Activated B cell treated with CpG ODN at 0.5 μM for 24 hours (primary cell): ENCODE measurements at places on chromosomes 7 and 10. TPM values are rescaled to one million over a fixed set of nuclear protein-coding genes. Genes with fewer than 3 reads are reported as not detected.

Gene PIP
- not detected in 2 replicates for total RNA-seq

Gene HMX3
- not detected in 2 replicates for total RNA-seq

Gene TAS2R4
- 1.3 and 1.9 TPM in 2 replicates for total RNA-seq

Gene CALML3
- not detected in 2 replicates for total RNA-seq

Gene MALSU1
- 42.0 and 42.6 TPM in 2 replicates for total RNA-seq

Gene PALD1
- 2.4 and 3.3 TPM in 2 replicates for total RNA-seq

Gene NKX1-2
- total RNA-seq, result not detected in 2 replicates

Gene NPSR1
- total RNA-seq, result not detected in 2 replicates

Gene HTRA1
- total RNA-seq, result not detected in 2 replicates

- no peak for DNase-seq
These were observed 22.8 kb downstream of the PRKAG2 start for GRCh38 chr7:151853896-151854719.

DNA sequence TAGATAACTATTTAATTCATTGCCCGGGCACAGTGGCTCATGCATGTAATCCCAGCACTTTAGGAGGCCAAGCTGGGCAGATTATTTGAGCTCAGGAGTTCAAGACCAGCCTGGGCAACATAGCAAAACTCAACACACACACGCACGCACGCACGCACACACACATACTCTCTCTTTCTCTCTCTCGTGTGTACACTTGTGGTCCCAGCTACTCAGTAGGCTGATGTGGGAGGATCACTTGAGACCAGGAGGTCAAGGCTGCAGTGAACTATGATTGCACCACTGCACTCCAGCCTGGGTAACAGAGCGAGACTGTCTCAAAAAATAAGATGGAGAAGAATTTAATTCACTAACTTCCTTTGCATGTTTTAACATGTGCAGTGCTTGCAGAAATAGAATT lies 38.1 kb downstream of the PTPN12 start:
- DNase-seq, result no peak

DNA sequence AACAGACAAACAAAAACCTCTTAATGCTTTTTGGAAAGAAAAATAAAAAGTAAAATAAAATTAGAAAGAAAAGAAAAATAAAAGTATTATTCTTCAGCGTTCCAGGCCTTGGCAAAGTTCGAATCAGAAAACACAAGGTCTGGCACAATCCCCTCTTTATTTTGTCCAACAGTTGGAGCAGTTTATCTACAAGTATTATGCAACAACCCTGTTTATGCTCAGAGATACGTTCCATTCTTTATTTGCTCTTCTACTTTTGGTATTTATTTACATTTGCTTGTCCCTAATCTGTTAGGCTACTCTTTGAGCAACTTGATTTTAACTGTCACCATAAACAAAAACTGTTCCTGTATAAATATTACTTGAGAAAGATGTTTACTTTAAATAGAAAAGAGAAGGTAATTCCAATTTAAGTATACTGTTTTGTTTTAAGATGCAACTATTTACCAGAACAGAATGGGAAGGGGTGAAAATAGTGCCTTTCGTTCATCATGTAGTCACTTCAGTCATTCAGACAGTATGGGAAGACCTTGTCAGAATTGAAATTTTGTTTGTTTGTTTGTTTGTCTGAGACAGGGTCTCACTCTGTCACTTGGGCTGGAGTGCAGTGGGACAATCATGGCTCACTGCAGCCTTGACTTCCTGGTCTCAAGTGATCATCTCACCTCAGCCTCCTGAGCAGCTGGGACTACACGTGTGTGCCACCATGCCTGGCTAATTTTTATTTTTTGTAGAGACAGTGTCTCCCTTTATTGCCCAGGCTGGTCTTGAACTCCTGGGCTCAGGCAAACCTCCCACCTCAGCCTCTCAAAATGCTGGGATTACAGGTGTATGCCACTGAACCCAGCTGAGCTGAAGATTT lies 5.7 kb downstream of the PDK4 start:
- no peak for DNase-seq

- DNase-seq, result no peak
These were observed 507.8 kb downstream of the SORCS3 start for GRCh38 chr10:105148921-105149320.

- no peak for DNase-seq
These were observed 13.9 kb downstream of the ADK start for GRCh38 chr10:74164716-74165529.

DNA sequence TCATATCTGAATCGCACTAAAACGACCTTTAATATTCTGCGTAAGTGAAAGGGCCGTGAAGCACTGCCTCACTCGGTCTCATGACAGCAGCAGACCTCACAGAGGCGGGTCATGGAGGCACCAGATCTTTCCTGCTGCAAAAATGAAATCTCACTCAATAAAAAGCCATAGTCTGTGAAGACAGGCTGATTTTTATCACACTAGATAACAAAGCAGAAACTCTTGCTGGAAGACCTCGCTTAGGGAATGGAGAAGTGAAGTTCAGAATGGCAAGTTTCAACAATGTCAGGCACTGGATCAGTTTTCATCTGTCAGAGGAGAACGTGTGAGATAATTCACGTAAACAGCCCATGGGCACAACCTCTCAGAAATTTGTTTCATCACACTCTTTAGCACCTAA lies 8.0 kb downstream of the SEPHS1 start:
- DNase-seq, result no peak

DNA sequence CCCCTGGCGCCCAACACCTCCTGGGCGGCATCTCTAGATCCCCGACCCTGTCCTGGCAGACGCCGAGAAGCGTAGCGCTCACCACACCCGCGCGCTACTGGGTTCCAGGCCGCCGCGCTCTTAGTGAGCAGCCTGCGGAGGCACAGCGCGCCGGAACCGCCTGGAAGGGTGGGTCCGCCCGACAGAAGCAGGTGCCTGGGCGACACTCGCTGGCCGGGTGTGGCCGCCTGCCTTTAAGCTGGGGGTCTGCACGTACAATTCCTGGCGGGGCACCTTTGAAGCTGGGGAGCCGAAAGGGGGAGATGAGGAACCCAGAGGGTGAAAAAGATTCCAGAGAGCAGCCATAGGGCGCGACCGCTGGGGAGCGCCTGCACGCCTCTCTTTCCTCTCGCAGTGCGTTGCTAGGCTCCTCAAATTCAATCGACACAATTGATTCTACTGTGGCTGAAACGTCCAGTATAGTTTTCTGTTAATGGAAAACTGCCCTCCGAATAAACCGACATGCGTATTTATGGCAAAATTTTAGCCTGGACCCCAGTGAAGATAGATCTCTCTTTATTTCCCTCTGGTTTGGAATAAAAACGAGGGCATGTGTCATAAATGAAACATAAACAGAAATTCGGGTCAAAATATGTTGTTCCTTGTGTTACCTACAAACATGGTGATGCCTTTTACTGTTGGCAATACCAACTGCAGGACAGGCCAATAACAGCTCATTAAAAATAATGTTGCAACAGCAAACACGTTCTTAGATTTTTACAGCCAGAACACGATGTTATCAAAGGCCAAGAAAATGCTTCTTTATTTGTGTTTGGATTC lies 4.6 kb downstream of the HMX3 start:
- no peak for DNase-seq

- no peak for DNase-seq
These were observed 24.1 kb downstream of the TAX1BP1 start for GRCh38 chr7:27763983-27764508.

- no peak for DNase-seq
These were observed 457.6 kb upstream of the KLF6 start for GRCh38 chr10:4242561-4243035.

DNA sequence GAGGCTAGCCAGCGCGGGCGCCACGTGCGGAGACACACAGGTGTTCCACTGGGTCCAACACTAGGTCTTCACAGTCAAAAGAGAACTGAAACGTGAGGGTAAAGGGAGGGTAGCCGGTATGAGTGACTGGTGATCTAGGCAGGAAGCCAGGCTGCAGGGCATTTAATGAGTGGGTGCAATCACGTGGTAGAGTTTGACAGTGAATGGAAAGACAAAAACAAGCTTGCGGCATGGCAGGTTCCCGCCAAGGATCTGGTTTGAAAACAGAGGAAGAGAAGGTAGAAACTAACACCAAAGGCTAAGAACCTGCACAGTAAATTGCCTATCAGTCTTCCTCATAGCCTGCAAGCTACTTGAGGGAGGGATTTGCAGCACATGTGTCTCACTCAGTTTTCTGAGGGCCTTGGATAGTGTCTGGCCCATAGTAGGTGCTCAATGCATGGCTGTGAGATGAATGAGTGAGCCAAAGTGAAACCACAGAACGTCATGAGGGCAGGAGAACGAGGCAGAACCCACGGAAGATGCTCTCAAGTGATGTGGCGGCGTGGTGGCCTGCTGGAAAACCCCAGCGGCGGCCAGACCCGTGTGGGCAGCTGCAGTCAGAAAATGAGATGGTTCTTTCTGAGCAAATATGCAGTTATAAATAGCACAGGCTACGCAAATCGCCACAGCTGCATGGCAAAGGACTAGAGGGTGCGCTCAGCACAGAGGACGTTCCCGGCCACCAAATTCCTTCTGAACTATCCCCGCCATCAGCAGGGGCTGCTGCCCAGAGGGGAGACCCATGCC lies 183.6 kb upstream of the NFE2L3 start:
- peak; percentile 58 for DNase-seq

- no peak for DNase-seq
These were observed 30.5 kb downstream of the OGDH start for GRCh38 chr7:44636926-44637325.

GRCh38 chr7:80464211-80464610 lies 47.7 kb downstream of the GNAT3 start:
- DNase-seq, result no peak

- DNase-seq, result no peak
These were observed 140.5 kb downstream of the PRKAG2 start for GRCh38 chr7:151736403-151736909.

- no peak for DNase-seq
These were observed 130.7 kb downstream of the CELF2 start for GRCh38 chr10:11148142-11149028.

GRCh38 chr7:150410131-150410530 lies 31.0 kb downstream of the ZNF775 start:
- DNase-seq, result no peak

- DNase-seq, result no peak
These were observed 77.1 kb upstream of the TRIL start for GRCh38 chr7:29035044-29035740.

- DNase-seq, result no peak
These were observed 16.5 kb upstream of the CHN2 start for GRCh38 chr7:29177963-29178600.

- DNase-seq, result no peak
These were observed 8.5 kb downstream of the LRIT2 start for GRCh38 chr10:84216834-84217233.

GRCh38 chr10:98125940-98126631 lies 8.4 kb upstream of the R3HCC1L start:
- DNase-seq, result no peak

DNA sequence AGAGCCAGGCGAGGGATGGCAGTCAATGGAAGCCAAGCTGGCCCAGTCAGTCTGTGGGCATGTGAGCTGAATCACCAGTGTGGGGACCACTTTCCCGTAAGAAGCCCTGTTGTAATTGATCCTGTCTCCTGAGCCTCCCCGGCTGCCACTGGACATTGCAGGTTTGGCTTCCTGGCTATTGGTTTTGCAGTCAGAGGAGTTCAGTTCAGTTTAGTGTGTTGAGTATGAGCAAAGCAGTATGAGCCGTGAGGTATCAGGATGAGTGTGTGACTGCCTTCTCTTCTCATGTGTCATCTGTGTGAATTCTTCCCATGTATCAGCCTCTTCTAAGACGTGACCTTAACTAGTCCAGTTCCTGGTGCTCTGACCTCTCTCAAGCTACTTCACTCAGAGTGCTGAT lies 227.4 kb downstream of the PRKG1 start:
- DNase-seq, result no peak

DNA sequence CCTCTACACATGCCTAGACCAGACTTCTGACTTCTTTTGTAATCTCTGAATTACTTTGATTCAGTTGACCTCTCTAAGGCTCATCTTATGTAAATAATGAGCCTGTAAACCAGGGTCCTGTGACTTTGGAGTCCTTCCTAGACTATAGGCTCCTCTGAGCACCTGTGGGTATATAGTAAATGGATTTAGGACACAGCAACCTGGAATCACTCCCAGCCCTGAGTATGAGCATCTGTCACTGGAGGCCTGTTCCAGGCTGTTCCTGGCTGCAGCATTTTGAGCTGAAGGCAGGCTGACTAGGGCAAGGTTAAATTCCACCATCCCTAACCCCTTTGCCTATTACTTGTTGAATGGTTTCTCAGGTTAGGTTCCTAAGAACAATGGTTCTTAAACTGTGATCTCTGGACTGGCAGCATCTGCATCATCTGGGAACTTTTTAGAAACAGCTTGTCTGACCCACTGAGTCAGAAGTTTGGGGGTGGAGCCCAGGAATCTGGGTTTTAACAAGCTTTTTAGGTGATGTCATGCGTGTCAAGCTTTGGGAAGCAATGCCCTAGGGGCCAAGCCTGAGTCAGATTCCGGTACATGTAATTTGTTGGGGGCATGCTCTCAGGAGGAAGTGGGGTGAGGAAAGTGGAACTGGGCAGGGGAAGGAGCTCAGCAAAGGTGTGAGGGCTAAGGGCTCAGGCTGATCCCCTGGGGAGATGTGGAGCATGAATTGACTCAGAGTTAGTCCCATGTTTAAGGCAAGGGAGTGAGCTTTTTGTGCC lies 28.2 kb downstream of the MINDY4 start:
- DNase-seq, result no peak

DNA sequence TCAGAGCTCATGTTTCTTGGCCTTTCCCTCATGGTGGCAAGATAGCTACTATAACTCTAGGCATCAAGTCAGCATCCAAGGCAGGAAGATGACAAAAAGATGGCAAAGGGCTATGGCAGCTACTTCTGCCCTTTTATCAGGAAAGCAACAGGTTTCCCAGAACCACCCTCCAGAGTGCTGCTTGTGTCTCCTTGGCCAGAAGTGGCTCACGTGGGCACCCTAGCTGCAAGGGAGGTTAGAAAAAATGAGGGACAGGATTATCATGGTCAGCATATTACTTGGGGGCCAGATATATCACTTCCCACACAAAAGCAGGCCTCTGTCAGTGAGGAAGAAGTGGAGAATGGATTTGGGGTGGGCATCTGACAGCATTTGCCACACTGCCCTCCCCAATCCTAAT lies 24.3 kb upstream of the C10orf105 start:
- DNase-seq, result no peak

GRCh38 chr10:103225939-103226338 lies 19.7 kb upstream of the RPEL1 start:
- DNase-seq, result no peak

- DNase-seq, result no peak
These were observed 12.2 kb downstream of the BHLHA15 start for GRCh38 chr7:98223351-98223897.

DNA sequence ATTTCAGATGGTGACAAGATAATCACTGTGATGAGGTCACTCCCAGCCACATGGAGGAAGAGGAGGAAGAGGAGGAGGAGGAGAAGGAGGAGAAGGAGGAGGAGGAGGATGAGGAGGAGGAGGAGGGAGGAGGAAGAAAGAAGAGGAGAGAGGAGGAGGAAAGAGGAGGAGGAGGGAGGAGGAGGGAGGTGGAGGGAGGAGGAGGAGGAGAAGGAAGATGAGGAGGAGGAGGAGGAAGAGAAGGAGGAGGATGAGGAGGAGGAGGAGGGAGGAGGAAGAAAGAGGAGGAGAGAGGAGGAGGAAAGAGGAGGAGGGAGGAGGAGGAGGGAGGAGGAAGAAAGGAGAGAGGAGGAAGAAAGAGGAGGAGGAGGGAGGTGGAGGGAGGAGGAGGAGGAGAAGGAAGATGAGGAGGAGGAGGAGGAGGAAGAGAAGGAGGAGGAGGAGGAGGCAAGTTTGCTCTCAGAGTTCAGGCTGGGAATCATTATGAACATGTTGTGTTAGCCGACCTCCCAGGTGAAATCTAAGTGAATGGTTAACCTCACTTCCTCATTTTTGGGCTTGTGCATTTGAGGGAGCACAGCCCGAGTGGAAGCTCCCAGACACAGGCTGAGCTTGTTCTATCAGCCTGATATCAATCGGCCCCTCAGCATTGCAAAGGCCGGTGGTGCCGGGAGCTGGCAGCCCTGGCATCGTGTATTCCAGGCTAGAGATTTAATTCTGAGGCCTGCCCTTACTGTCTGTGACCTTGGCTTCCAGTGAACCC lies 236.2 kb upstream of the PITRM1 start:
- no peak for DNase-seq
